ENCODE measurements at places on chromosomes 5 and 9.

- DNase-seq: no peak
These were observed 18.8 kb upstream of the PHF2 start for GRCh38 chr9:93557366-93558137.

DNA sequence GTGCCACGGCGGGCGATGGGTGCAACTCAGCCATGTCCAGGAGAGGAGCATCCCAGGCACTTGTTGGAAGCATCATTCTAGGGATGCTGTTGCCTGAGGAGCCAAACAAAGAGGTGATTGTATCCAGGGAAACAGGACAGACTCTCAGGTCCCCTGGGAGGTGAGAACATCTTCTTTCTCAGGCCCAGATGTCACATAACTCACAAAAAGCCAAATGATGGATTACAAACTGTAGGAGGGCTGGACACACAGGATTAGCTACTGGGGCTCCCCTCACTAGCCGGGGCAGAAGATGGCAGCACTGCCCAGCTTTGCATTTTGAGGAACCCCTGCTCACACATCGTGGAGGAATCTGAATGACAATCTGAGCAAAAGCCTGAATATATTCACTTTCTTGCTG is 64.7 kb upstream of the NFIL3 start:
- no peak for DNase-seq

GRCh38 chr9:37953775-37954437 is 50.0 kb upstream of the SLC25A51 start:
- DNase-seq: peak; percentile 63

GRCh38 chr5:157965989-157966388 is 107.0 kb upstream of the CLINT1 start:
- no peak for DNase-seq

- DNase-seq: no peak
These were observed 680 bp downstream of the GLRA1 start for GRCh38 chr5:151923866-151924476.

DNA sequence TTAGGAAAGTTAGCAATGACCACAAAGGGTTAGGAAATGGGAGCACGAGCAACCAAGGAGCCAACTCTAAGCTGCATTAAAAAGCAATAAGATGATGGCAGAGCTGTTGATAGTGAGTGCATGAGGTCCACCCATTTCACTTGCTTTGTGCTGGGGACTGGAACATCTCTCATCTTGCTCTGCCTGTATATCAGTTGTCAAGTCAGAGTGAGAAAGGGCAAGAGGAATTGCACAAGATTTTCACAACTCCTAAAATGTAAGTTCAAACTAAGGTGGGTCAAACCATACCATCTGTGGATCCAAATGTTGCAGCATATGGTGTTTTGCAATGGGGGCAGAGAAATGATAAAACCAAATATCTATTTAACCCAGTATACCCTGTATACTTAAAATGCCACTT is 2.8 kb upstream of the ESM1 start:
- no peak for DNase-seq

- no peak for DNase-seq
These were observed 9.3 kb upstream of the WWC1 start for GRCh38 chr5:168282120-168282519.

DNA sequence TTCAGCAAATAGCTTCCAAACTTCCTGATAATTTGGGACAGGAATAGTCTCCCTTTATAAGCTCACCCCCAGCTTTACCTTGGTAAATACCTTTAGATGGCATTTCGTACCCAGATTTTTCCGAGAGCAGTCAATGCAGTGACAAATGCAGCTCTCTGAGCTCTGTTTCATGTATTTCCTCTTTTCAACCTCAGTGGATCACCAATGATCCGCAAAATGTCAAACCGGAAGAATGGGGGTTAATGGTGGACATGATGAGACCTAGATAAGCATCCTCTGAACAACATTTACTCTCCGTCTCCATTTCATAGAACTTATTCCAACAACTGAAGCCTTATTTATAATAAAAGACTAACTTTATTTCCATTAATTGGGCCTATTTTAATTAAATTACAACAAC is 227.3 kb downstream of the MCTP1 start:
- no peak for DNase-seq

GRCh38 chr5:157808043-157808442 is 50.9 kb downstream of the CLINT1 start:
- DNase-seq: no peak

- DNase-seq: no peak
These were observed 41.6 kb upstream of the POU5F2 start for GRCh38 chr5:93782978-93783377.

- DNase-seq: no peak
These were observed 5.2 kb downstream of the SURF4 start for GRCh38 chr9:133370685-133371084.

DNA sequence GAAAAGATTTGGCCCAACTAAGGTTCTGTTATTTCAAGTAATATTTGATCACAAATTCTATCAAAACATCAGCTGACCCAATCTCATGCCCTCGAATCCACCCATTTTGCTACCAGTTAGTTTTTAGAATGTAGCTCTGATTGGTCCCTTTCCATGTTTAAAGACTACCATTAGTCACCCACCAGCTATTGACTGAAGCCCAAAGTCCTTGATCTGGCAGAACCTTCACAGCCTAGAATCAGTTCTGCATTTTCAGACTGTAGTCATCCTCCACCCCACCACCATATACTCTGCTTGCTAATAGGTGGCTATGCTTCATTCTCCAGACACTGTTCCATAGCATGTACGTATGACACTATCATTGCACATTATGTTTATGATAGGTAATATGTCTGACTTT is 182.2 kb upstream of the TARS1 start:
- no peak for DNase-seq

GRCh38 chr9:22111176-22111953 is 102.3 kb upstream of the CDKN2B start:
- DNase-seq: no peak

- DNase-seq: no peak
These were observed 20.3 kb upstream of the GFPT2 start for GRCh38 chr5:180373454-180373853.

GRCh38 chr5:22621084-22621483 is 232.1 kb downstream of the CDH12 start:
- no peak for DNase-seq

GRCh38 chr9:2255128-2255527 is 240.0 kb downstream of the SMARCA2 start:
- DNase-seq: no peak

DNA sequence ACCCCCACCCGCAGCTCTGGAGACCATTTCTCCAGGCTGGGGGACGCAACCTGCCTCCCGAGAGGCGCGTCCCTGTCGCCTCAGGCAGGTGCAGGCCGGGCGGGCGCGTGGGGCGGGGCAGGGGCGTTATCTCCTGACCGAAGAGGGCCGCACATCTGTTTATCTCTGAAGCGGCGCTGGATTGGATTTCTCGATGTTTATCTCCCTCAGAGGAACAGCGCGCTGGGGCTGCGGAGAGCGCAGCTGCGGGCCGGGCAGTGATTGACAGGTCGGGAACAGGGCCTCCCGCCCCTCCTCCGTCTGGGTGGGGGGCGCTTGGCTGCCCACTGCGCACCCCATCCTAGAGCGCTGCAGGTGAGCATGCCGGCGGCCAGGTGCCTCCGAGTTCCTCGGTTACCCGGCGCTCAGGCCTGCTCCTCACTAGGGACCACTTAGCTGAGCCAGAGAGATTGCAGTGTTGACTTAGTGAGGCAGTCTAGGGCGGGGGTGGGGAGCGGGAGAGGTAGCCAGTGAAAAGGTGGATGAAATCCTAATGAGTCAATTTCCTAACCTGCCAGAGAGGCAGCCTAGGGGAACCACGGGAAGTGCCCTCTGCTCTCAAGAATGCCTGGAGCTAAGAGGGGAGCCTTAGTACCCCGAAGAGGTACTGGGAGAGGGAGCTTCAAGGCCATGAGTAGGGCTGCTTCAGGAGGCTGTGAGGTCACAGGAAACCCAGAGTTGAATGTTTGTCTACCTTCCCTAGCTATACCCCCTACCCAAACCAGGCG is 39.6 kb upstream of the TIFAB start:
- DNase-seq: no peak

DNA sequence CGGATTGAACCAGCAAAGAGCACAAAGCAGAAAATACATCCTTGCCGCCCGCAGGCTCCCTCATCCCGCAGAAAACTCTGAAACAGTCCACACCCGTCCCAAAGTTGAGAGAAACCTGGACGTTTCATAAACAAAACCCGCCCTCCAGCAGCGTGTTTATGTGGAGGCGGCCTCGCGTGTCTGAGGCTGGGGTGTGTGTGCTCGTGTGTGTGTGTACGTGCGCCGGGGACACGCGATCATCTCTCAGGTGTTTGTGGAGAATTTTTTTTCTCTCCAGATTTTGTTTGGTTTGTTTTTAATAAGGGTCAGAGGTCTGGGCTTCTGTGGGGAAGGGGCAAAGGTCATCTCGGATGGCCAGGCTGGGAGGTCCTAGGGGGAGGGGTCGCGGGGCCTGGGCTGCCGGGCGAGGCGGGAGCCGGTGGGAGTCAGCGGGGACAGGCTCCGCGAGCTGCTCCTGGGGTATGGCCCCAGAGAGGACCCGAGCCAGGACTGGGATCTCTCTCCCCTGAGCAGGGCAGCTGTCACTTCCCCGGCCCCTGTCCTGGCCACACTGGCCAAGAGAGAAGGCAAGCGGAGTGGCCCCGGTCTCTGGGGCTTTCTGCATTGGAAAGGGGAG is 206.4 kb downstream of the C9orf50 start:
- no peak for DNase-seq

- no peak for DNase-seq
These were observed 132.7 kb downstream of the SLIT3 start for GRCh38 chr5:169168280-169168679.

DNA sequence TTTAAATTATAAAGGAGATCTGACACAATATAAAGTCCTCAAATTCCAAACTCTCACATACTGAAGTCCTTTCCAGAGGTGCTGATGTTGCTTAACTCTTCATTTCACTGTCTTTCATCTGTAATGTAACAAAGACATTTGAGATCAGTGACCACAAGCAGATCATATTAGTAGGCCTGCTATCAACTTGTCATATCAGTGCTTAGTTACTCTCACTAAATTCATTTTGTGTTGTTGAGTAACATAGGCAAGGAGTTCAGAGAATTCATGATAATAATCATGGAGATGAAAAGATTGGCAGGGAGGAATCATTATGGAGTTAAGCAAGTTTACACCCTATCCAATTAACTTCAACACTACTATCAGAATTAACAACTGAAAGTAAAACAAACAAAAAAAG is 571.0 kb upstream of the ARRDC3 start:
- no peak for DNase-seq

DNA sequence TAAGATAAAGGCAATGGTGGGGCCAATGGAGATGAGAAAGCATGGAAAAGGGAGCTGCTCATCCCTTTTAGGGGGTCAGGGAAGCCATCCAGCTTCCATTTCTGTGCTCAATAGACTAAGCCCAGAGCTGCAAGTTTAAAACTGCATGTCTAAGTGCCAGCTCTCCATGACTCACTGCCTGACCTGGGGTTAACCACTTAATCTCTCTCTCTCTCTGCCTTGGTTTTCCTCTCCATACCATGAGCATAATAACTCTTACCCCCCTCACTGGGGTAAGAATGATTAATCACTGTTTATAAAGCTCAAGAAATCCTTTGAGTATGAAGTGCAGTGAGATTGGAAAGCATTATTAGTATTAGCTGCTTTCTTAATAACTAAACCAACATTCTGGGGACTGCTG is 1382.4 kb upstream of the WWC1 start:
- no peak for DNase-seq

DNA sequence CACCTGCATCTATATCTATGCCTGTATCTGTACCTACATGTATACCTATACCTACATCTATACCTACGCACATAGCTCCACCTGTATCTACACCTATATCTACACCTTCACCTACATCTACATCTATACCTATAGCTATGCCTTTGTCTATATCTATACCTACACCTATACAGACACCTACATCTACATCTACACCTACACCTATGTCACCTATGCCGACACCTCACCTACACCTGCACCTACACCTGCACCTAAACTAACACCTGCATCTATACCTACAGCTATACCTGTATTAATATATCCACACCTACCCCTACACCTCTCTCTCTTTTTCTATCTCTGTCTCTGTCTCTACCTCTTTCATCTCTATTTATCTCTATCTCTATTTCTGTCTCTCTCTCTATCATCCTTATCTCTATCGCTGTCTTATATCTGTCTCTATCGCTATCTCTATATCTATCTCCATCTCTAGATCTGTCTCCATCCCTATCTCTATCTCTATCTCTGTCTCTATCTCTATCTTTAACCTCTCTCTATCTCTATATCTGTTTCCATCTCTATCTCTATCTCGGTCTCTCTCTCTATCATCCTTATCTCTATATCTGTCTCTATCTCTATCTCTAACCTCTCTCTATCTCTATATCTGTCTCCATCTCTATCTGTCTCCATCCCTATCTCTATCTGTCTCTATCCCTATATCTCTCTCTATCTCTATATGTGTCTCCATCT is 37.9 kb downstream of the IRX4 start:
- no peak for DNase-seq

GRCh38 chr5:10735569-10736276 is 25.3 kb downstream of the DAP start:
- no peak for DNase-seq

- DNase-seq: no peak
These were observed 19.2 kb downstream of the RNF180 start for GRCh38 chr5:64184832-64185231.

- DNase-seq: no peak
These were observed 64.9 kb upstream of the ECM2 start for GRCh38 chr9:92600462-92601261.

DNA sequence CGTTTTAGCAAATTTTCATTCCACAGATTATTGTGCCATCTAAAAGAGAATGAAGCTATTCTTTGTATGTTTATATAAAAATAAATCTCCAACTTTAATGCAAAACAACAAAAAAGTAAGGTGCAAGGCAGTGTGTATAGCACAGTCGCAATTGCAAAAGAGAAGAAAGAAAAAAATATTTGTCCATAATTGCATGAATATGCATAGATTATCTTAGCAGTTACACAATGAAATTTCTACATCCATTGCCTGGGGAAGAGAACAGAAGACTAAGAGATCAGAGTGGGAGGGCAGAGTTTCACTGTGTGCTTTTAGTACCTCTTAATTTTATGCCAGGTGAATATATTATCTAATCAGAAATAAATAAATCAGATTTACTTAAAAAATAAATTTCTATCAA is 86.4 kb upstream of the LHFPL2 start:
- no peak for DNase-seq

DNA sequence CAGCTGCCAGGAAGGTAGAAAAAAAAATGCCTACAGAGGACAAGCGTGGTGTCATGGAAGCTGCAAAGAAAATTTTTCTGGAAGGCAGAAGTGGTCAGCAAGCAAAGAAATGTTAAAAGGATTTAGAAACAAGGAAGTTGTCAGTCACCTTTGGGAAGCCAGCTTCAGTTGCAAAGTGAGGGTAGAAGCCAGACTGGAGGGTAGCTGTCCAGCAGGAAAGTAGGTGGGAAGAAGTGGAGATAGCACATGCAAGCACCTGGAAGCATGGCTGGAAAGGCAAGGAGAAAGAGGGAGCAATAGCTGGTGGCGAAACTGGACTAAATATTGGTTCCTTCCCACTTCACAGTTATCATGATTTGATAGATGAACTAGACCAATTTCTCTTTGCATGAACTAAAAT is 54.3 kb downstream of the ADRB2 start:
- no peak for DNase-seq

Data from omental fat pad (tissue), 4 donors.